Suppressor macrophage treated with lipopolysaccharide for 4 hours (primary cell): ENCODE measurements at places on chromosomes 3 and 15.

DNA sequence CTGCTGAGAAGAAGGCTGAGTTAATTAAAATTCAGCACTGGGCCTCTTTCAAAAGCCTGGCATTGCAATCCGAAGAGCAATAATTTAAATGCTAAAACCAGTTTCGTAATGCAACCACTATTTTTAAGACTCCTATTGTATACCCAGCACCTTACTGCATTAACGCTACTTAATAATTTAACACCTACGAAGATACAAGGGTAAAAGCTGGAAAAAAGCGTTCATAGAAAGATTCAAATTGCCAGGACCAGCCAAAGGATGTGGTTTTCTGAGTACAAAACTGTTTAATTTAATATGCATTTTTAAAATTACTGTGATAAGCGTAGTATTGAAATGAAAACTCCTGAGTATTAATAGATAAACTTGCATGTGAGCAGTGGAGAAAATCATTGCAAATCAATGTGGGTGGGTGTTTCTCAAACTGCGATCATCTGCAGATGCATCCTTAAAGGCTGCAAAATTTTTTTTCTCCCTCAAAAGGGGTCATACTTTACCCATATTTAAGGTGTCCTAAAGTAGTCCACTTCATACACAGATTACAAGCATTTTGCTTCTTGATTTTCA lies 12.9 kb upstream of the RASGRP1 start:
- DNase-seq: no peak

- no peak for DNase-seq
Observed at GRCh38 chr3:65685621-65686235, 353.0 kb downstream of the MAGI1 start.

DNA sequence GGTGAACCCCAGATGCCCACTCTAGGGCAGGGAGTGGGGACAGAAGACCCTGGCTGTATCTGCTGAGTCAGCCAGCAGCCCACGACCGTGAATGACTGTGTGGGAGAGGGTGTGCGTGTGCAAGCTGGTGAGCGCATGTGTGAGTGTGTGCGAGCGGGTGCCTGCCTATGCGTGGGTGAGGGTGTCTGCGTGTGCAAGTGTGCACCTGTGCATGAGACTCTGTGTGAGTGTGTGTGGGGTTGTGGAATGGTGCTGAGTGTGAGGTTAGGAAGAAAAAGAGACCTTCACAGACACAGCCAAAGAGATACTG lies 149.2 kb downstream of the RAB11A start:
- DNase-seq: no peak

GRCh38 chr3:144351773-144352365 lies 380.2 kb downstream of the DIPK2A start:
- DNase-seq: peak; percentile 33

GRCh38 chr15:79978260-79978654 lies 7.3 kb upstream of the BCL2A1 start:
- DNase-seq: peak; percentile 44

- DNase-seq: peak; percentile 9
Observed at GRCh38 chr15:73346735-73347312, 21.9 kb downstream of the HCN4 start.

- no peak for DNase-seq
Observed at GRCh38 chr3:464255-464654, 267.7 kb downstream of the CHL1 start.

DNA sequence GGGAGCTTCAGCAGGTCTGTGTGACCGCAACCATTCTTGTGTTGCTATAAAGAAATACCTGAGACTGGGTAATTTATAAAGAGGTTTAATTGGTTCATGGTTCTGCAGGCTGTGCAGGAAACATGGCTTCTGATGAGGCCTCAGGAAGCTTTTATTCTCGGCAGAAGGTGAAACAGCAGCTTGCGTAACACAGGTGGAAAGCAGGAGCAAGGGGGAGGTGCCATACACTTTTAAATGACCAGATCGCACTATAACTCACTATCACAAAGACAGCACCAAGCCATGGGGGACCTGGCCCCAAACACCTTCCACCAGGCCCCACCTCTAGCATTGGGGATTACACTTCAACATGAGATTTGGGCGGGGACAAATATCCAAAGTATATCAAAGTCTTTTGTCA lies 8.3 kb upstream of the CIB2 start:
- no peak for DNase-seq

DNA sequence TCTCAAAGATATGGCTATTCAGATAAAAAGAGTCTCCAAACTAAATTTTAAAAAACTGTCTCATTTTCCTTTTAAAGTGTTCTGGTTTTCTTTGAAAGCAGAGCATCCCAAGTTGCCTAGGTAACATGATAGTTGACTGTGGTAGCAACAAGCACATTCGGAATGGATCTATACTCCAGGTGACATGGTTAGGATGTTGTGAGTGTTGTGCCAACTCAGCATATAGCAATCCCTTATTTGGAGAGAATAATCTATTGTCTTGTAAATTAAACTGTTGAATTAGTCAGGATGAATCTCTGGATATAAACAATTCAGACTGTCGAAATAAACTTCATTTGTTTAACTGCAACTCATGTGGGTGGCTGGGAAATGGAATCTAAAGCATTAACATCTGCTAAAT lies 418.6 kb downstream of the TUSC7 start:
- no peak for DNase-seq

GRCh38 chr3:8319935-8320634 lies 181.5 kb upstream of the LMCD1 start:
- no peak for DNase-seq

GRCh38 chr3:135905058-135905724 lies 60.3 kb upstream of the PPP2R3A start:
- DNase-seq: no peak

DNA sequence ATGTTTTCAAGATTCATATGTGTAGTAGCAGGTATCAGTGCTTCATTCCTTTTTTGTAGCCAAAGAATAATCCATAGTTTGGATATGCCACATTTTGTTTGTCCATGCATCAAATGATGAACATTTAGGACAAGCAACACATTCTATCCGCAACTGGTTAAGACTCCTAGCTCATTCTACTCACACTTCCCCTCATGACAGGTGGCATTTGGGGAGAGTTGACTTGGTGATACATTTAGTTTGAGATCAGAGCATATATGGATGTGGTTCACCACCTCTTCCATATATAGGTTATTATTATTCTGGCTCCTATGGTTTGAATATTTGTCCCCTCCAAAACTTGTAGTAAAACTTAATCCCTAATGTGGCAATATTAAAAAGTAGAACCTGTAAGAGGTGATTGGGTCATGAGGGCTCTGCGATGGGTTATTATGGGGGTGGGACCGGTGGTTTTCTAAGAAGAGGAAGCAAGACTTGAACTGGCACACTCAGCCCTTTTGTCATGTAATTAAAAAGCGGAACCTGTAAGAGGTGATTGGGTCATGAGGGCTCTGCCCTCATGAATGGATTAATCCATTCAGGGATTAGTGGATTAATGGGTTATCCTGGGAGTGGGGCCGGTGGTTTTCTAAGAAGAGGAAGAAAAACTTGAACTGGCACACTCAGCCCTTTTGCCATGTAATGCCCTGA lies 75.3 kb upstream of the HRH1 start:
- peak; percentile 80 for DNase-seq

- no peak for DNase-seq
Observed at GRCh38 chr3:170425491-170426239, 7.0 kb downstream of the CLDN11 start.

DNA sequence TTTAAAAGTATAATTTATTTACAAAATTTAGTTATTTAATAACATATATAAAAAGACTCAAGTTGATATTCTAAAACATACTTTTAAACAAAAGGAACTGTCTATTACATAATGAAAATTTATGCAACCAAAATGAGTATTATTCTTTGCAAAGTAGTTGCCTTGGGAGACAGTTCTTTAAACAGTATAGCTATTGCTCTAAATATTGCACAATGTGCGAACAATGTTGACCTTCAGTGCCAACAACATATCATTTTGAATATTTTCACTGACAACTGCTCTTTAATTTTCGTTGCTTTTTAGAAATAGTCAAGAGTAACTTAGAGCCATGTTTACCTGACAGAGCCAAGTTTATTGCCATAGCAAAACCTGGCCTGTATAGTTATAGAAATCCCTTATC lies 124.9 kb downstream of the ZBTB20 start:
- peak; percentile 13 for DNase-seq

DNA sequence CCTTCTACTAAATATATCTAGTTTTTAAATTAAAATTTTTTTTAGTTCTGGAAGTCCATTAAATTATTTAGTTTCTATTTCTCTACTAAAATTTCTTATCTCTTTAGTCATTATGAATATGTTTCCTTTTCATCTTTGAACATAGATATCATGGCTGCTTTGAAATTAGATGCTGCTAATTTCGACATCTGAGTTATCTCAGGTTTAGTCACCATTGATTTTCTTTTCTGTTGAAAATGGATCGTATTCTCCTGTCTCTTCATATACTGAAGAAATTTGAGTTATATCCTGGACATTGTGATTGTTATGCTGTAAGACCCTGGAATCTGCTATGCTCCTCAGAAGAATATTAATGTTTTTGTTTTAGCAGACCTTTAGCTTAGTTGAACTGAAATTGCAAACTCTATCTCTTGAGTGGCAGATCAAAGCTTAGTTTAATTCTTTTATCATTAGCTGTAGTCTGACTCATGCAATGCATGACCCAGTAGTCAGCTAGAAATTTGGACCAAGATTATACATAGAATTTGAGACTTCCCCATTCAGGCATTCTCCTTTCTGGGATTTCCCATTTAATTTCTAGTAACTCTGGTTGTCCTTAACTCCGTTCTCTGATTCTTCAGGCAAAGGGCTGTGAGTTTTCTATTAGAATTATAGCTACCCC lies 439.8 kb upstream of the IL12A start:
- DNase-seq: no peak

DNA sequence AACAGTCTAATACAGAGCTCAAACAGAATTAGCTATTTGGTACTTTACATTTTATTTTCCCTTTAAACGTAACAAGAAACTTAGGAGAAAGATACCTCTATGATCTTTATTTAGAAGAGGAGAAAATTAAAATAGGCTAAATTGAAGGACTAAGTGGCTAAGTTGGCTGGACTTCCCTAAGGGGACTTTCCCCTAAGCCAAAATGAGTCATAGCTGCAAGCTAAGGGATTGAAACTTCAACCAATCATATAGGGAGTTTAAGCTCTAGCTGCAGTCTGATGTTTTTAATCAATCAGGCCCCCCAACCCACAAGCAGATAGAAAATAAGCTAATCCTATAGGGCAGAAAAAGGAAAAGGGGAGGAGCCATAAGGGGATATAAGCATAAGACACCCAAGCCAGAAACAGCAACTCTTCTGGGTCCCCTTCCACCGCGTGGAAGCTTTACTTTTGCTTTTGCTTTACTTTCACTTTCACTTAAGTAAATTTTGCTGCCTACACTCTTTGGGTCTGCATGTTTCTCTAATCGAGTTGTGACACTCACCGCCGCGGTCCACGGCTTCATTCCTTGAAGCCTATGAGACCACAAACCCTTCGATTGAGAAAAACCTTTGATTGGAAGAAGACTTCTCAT lies 1108.5 kb upstream of the EPHA6 start:
- DNase-seq: peak; percentile 37

DNA sequence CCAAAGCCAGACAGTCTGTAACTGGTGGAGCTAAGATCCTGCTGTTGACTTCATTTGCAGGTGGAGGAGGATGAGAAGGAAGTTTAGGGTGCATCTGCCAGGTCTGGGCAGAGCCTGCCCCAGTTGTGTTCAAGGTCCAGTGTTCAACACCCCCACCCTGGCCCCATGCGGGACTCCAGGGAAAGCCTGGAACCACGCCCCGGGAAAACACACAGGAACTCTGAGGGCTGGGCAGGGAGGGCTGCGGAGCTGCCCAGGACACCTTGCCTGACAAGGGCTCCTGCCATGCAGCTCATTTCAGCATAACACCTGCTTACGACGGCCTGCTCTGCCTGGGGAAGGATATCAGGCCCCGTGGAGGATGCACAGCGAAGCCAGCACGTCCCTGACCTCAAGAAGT lies 286.3 kb downstream of the XXYLT1 start:
- DNase-seq: no peak

- DNase-seq: no peak
Observed at GRCh38 chr3:3765661-3766060, 33.6 kb upstream of the LRRN1 start.
